DMS153 (cell line): ENCODE measurements at places on chromosomes 1 and 21.
A peak's percentile ranks its signal among the peaks of the same experiment; 100 is the strongest.

DNA sequence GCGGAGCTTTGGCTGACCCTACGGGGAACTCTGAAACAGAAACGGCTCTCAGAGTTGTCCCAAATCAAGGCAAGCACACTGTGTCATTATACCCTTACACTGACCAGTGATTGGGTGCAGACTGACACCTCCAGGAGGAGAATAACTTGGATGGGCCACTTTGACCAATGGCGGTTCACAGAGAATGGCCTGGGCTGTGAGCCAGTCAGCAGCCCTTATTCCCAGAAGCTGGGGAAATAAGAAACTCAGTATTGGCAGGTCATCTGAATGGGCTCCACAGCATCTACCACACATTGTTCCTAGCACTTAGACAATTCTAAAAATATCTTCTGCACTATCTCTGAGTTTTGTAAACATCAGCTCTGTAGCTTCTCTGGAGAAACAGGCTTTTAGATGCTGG, 265.2 kb downstream of the ADGRL2 start:
- no peak for DNase-seq

DNA sequence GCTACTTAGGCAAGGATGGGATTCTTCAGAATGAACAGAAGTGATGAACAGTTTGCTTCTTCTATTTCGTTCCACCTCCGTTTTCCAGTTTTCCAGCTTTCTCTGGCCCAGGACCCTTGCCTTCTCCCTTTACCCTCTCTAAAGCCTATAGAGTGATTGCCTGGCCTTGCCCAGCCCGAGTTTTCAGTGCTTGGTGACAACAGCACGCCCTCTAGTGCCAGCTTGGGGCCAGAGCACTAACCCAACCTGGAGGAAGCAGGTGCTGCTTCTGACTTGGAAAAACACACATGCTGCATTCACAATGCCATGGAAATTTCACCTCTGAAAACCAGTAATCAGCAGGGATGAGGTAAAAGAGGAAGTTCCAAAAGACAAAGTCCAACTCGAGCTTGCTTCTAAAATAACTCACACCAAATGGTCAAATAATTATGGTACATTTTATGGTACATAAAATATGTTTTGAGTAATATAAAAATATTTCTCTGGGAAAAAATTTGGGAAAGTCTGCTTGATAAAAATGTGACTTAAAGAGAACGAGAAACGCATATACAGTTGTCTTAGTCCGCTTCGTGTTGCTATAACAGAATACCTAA, 26.1 kb downstream of the UBE2T start:
- peak; percentile 69 for DNase-seq

DNA sequence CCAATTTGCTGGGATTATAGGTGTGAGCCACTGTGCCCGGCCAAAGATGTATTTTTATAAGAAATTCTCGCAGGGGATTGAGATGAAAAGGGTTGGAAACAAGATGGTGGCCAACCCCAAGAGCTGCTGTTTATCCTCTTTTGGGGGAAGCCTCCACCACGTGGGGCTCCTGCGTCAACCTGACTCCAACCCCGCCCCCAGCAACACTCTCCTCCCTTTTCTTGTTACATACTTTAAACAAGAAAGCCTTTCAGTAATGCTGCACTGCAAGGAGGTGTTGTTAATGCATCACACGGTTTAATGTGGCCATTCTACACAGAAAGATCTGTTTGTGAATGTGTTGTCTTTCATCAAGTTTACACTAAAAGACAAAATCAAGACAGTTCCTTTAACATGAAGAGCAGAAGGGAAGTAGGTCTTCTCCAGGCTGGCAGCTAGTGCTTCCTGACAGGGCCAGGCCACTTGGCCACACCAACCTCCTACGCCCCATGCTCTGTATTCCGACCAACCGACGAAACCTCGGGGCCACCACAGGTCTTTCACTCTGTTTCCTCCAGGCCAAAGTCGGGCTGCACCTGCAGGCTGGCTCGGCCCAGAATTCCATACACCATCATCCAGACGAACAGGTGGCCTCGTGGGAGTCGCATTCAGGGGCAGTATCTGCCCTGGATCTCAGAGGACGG, 25.9 kb downstream of the C2CD2 start:
- no peak for DNase-seq

DNA sequence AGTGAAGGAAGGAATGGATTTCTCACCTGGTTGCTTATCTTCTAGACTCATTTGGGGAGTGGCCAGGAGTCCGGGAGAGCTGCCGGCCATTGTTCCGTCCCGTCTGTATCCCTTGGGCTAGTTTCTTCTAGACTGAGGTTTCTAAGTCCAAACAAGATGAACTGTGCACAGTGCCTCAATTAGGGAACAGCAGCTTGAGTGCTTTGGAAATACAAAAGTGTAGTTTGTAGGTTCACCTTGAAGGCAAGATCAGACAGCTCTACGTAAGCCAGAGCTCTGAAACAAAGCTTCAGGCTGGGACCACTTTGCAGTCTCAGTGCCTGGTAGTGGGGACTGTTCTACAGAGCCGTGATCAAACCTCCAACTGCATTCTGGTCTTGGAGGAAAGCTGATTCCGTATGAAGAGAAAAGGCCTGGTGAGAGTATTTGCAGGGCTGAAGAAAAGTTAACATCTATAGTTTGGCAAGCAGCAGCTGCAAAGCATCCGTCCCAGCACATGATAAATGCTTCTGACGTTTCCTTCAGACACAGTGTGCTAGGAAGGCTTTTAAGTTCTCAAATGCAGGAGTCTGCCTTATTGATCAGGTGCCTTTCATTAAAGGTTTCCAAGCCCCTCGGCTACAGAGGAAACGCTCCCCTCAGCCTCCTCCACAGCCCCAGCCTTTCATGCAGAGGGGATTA, 432.8 kb downstream of the KIF26B start:
- no peak for DNase-seq

DNA sequence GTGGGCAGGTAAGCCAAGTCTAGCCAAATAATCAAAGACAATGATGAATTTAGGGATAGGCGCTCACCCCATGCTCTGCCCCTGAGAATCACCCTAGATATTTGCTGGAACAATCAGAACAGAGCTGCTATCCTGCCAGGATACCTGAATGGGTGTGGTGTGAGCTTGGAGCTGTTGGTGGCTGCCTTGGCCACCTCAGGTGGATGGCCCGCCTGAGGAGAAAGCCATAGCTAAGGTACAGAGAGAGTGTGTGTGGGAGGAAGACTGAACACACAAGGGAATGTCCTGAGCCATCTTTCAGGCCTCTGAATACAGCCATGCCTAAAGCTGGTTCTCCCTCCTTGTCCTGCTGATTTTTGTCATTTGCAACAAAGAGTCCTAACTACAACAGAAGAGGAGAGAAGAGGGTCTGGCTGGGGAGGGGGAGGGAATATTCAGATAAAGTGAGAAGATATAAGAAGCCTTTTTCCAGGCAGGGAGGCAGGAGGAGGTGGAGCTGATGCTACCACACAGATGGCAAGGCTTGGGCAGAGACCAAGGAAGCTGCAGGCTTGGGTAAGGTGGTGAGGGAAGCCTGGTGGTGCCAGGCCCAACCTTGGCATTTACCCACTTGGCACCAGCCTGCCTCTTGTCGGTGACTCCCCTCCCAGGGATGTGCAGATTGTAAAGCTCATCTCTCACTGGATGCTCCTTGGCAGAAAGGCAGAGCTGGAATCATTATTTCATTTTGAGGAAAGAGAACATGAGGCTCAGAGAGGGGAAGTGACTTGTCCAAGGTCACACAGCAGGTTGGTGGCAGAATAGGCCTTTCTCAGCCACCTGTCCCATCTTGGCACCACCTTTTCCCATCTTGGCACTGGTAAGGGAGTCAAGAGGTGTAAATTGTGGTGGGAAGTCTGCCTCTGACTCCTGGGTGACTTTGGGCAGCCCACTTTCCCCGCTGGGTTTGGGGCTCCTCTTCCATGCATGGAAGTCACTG, 49.7 kb downstream of the NKAIN1 start:
- DNase-seq: no peak
